ENCODE measurements at places on chromosomes 7 and 10. TPM values are rescaled to one million over a fixed set of nuclear protein-coding genes. Genes with fewer than 3 reads are reported as not detected.

ZNF804B gene
- 4.2 TPM for total RNA-seq

THSD7A gene
- total RNA-seq = 41.0 TPM

RSPH10B2 gene
- 1.7 TPM for total RNA-seq

UTF1 gene
- total RNA-seq = not detected

DNA sequence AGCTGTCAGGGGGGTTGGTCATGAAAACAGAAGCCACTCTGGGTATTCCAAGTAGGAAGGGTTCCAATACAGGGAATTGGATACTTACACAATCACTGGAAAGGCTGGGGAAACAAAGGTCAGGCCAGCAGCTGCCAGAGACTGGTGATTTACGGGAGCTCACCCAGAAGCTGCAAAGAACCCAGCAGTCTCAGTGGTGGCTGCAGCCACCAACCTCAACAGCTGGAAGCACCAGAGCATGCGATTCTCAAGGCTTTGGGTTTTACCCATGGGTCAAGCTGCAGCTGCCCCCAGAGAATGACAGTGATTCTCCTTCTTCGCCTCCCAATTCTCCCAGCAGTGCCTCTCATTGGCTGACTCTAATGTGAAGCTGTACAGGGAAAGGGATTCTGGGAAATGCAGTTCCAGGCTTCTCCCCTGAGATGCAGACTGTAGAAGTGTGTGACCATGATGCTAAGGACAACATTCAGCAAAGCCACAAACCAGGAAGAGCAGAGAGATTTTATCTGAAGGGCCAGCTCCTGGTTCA is 107.2 kb upstream of the TCF7L2 start:
- no peak for DNase-seq

GRCh38 chr7:79317728-79318127 is 135.7 kb downstream of the MAGI2 start:
- DNase-seq = no peak

DNA sequence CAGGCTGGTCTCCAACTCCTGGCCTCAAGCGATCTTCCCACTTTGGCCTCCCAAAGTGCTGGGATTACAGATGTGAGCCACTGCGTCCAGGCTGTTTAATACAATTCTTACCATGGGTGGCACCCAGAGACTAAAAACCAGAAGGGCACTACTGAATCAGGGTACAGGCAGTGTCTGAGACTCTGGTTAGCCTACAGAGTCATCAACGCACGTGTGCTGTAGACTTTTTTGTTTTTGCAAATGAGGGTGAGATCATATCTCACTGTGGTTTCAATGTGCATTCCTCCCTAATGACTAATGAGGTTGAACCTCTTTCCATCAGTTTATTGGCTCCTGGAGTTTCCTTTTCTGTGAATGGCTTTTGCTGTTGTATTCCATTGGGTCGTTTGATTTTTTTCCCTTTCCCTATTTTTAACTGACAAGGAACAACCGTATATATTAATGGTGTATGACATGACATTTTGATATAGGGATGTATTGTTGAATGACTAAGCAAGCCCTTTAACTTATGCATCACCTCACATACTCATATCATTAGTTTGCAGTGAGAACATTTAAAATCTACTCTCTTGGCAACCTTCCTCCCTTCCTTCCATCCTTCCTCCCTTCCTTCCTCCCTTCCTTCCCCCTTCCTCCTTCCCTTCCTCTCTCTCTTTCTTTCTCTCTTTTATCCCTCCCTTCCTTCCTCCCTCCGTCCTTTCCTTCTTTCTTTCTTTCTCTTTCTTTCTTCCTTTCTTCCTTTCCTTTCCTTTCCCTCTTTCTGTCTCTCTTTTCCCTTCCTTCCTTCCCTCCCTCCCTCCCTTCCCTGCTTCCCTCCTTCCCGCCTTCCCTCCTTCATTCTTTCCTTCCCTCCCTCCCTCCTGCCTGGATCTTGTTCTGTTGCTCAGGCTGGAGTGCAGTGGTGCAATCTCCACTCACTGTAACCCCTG is 9.3 kb upstream of the TMEM270 start:
- no peak for DNase-seq

DNA sequence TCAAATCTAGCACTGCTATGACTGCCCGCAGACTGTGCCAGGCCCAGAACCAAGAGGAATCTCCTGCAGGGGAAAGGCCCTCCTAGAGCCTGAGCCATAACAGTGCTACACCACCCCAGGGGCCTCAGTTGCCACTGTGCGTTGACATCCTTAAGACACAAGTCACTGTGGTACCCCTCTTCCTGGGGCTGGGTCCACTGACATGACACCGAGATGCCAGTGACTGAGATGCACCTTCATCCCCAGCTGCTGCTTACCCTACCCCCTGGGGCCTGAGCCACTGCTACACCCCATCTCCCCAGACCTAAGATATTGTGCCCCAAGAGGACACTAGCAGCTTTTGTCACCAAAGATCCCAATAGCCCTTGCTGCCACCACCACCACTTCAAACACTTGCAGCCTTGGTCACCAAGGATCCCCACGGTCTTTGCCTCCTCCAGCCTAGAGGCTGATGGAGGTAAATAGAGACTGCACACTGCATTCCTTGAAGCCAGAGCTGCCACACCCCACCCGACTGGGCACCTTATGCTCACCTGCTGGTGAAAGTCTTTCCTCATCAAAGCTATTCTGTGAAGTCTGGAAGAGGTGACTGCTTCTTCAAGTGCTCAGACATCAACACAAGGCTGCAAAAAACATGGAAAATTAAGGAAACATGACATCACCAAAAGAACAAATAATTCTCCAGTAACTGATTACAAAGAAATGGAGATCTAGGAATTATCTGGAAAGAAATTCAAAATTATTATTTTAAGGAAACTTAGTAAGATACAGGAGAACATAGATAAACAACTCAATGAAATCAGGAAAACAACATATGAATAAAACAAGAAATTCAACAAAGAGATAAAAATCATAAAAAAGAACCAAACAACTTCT is 40.4 kb upstream of the SHH start:
- no peak for DNase-seq
